ENCODE measurements at places on chromosomes 1 and 21.

GRCh38 chr21:33492571-33492970, 1.1 kb upstream of the DNAJC28 start:
- DNase-seq = no peak

DNA sequence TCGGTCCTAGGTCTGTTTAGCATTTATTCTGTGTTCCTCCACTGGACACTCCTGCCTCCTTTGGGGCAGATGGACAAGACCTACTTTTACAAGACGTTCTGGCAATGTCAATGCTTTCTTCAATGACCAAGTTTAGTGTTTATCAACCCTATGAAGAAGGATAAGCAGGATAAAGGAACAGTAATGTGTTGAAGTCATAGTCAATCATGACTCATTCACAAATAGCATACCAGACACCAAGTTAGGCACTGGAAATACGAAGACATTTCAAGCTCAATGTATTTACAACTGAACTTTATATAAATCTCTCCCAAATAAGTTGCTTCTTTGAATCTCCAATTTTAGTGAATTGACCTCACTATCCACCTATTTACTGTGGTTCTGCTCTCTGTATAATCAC, 4.8 kb upstream of the SLC35D1 start:
- DNase-seq = no peak

DNA sequence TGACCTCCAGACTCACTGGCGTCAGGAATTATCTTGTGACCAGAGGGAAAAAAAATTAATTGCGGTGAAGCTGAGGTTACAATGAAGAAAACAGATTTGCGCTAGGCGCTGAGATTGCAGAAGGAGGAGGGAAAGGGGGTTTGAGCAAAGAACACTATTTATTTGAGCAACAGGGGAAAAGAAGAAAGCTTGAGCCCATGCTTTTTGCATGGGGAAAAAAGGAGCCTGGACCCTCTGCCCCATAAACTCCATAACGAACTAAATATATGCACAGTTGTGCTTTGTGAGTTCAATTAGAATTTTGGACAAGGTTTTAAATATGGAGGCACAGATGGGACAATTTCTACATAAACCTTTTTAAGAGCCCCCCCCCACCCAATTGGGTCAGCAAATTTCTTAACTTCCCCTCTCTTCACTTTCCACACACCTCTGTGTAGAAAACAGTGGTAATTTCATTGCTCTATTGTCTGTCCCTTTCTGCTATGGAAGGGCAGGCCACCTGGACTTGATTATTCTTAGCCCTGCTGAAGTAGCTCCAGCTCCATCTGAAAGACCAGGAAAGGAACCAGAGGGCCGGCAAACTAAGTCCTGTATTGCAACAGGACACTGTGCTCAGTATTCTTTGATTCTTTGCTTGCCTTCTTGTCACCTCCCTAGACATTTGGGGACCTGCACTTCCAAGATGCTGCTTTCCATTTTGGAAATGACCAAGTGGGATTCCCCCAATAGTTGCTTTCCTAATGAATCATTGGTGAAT, 862 bp upstream of the ID3 start:
- no peak for DNase-seq

DNA sequence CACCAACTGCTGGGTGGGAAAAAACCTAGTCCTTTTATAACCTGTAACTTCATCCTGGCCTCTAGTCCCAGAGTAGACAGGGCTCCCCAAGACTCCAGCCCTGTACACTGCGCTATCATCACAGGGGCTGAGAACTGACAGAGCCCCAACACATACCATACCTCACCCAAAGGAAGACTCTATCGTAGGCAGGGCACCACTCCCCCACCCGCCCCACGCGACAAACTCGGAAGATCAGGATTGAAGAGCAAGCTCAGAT, 15.8 kb downstream of the INPP5B start:
- no peak for DNase-seq

DNA sequence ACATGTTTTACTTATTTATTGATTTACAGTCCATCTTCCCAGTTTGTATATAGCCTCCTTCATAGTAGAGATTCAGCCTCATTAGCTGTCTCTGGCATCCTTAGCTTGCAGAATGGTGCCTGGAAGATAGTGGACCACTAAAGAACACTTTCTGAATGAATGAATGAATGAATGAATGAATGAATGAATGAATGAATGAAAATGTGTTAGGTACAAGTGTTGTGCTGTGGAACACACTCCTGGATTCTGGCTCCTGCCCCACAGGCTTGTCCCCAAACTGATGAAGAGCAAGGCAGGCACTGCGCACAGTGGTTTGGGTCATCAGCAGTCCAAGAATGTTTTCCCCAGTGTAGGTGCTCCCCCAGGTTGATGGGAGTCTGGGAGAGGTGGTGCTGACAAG, 159.4 kb downstream of the ST6GALNAC5 start:
- DNase-seq = no peak

Data from CD4-positive, alpha-beta T cell treated with Interleukin-4 for 1 hour (primary cell).